ENCODE measurements at places on chromosomes 3 and 15.

- no peak for DNase-seq
Observed at GRCh38 chr3:57959423-57960173, 48.6 kb upstream of the FLNB start.

- DNase-seq = no peak
Observed at GRCh38 chr3:110430146-110430545, 641.5 kb upstream of the NECTIN3 start.

- DNase-seq = no peak
Observed at GRCh38 chr3:45306406-45307008, 80.4 kb upstream of the TMEM158 start.

DNA sequence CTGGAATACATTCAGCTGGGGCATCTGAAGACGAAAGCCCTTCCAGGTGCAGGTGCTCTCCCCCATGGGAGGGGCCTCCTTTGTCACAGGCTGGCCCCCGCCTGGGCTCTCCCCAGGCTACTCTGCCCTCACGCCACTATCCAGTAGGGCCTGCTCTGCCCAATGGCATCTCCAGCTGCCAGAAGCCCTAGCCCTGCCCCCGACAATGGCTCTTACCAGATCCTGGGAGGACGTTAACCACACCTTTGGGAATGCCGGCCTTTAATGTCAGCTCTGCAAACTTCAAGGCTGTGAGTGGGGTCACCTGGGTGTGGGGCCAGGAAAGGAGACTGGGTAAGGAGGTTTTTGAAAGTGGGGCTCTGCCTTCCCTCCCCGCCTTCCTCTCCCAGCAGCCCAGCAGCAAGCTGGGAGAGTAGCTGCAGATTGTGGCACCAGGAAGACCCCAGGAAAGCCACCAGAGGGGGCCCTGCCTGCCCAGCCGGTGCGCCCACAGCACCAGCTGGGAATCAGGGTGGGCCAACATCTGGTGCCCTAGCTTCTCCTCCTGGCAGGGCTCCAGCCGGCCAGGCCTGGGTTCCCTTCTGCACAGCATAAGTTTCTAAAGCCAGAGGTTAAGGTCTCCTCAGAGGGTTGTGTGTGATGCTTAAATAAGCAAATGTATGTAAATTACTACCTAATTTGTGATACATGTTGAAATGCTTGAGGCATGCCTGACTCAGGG is 40.4 kb upstream of the SLC41A3 start:
- DNase-seq = no peak

DNA sequence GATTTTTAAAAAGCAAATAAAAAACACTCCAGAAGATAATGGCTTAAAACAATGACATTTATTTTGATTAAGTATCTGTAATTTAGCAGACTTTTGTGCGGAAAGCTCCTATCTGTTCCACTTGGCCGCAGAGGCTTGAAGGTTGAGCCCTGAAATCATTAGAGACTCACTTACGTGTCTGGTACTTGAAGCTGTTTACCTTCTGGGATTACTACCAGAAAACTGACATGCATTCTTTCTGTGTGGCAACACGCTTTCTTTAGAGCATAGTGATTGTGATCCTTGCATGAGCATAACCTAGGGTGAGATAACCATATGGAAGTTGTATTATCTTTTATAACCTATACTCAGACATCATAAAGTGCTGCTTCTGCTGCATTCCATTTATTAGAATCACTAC is 298.5 kb downstream of the SI start:
- DNase-seq = no peak

- DNase-seq = no peak
Observed at GRCh38 chr15:96460106-96460505, 129.6 kb downstream of the NR2F2 start.

DNA sequence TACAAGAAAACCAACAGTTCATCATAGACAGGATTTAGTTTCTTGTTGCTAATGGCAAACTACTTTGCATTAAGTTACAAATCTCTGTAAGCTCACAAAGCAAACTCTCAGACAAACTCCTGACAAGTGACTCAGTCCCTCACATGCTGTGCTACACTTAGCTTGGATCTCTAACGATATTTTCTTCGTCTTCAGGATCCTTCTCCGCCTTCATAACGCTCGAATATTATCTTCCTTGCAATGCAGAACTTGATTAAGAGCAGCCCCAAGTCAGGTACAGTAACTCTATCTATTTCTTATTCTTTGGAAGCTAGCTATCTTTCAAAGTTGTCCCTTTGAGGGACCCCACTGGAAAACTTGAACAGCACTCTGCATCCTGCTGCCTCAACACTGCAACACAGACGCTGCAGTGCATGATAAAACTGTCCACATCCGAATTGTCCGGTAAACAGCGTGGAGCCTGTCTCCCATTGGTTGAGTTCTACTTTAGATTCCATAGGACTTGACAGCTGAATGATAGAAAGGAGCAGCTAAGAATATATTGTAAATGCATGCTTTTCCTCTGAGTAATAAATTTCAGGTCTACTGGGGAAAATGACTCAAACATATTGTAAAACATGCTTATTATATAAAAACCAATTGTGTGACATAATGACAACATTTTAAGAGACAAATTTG is 61.3 kb downstream of the UACA start:
- no peak for DNase-seq

GRCh38 chr3:49217688-49218470 is 46.5 kb downstream of the KLHDC8B start:
- no peak for DNase-seq

DNA sequence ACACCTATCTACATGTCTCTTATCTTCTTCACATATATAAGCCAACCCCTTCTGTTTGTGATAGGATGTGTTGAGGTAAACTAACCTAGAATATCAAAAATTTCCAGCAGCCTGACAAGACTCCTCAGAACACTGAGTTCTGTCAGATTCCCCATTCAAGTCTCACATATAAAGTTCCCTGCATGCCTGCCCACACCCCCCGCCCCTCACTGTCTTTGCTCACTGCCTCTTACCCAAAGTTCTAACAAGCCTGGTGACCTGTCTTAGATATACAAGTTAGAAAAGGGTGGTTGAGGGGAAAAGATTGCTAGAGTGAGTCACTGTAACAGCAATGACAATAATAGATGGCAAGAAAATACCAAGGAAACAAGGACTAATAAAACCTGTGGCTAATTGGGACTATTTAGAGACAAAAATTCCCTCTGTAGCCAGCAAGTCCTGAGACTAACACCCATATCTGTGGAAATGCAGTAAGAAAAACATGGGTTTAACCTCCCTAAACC is 40.1 kb downstream of the FBXO22 start:
- DNase-seq = no peak

DNA sequence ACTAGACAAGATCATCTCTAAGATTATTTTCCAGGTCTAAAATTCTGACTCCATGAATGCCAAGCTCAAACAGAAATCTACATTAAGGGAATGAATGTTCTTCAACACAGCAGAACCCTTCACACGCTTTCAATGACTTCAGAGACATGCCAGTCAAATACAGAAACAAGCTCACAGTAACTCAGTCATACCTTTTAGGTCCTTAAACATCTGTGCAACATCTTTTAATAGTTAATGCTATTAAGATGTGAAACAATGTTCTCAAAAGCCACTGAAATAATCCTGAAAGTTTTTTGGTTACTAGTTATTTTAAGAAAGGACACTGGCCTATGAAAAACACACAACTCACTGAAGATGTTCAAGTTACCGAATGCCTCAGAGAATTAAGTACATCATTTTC is 2.5 kb downstream of the DLG1 start:
- DNase-seq = no peak

- no peak for DNase-seq
Observed at GRCh38 chr15:76114561-76114960, 54.8 kb downstream of the TMEM266 start.

GRCh38 chr15:88764448-88764847 is 38.8 kb upstream of the ACAN start:
- no peak for DNase-seq

DNA sequence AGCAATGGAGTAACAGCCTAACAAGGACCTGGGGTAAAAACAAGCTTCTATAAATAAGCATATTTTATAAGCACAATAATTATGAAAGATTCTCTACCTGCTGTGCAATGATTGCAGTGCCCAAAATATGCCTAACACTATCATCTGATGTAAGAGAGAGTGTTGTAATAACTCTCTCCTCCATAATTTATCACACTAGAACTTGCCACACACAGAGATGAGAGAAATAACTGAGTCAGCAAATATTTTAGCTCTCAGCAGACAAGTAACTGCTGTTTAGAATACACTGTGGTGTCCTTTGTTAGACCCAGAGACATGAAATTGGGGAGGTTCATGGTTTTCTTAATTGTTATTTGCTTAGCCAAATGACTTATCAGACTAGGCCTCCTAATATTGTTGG is 105.3 kb upstream of the ACP3 start:
- DNase-seq = no peak

DNA sequence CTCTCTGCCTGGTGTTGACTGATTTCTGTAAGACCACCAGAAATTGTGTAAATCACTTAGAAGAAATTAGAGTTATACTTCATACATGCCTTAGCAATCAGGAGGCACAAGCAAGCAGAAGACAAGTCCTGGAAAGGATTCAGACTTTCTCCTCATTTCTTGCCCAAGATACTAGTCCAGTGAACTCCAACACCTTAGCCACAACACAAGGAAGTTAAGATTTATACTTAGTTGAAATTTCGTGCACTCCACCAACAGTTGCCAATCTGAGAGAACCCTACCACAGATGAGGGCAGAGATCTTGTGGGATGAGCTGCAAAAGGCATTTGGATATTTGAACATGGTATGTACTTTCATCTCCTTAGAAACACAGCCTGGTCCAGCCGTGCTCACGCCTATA is 2.3 kb downstream of the P3H2 start:
- no peak for DNase-seq

DNA sequence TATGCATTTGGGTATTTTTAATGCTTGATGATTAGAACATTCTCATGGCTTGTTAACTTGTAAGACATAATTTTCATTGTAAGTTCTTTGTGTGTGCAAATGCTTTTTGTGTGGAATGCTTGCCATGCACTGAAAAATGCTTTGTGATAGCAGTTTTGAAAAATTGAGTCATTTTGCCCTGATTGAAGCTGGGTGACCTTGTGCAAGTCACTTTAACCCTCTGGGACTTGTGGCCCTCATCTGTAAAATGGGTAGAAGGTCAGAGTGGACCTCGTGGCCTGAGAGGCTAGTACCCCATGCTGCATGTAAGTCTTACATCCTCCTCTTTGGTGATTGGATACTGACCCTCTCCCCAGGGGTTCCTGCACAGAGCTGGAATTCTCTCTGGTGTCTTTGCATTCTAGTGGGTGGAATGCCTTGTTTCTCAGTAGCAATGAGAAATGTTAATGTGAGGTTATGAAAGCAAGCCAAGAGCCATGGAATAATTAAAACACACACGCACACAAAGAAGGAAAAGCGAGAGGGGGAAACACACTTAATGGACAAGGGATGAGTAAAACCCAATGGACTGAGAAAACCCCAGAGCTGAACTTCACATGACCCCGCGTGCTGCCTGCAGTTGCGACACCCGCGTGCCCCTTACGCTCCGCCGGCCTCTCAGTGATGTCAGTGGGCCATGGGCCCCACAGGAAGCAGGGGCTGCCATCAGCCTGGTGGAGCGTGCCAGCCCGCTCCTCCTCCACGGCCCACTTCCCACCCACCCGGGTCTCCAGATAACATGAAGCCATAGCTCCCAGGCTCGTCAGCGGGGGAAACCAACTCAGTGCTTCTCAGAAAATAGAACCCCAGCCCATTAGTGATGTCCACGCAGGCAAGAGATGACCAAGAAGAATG is 44.0 kb downstream of the SMAD3 start:
- DNase-seq = no peak

GRCh38 chr3:70090322-70090913 is 90.9 kb downstream of the SAMMSON start:
- no peak for DNase-seq

DNA sequence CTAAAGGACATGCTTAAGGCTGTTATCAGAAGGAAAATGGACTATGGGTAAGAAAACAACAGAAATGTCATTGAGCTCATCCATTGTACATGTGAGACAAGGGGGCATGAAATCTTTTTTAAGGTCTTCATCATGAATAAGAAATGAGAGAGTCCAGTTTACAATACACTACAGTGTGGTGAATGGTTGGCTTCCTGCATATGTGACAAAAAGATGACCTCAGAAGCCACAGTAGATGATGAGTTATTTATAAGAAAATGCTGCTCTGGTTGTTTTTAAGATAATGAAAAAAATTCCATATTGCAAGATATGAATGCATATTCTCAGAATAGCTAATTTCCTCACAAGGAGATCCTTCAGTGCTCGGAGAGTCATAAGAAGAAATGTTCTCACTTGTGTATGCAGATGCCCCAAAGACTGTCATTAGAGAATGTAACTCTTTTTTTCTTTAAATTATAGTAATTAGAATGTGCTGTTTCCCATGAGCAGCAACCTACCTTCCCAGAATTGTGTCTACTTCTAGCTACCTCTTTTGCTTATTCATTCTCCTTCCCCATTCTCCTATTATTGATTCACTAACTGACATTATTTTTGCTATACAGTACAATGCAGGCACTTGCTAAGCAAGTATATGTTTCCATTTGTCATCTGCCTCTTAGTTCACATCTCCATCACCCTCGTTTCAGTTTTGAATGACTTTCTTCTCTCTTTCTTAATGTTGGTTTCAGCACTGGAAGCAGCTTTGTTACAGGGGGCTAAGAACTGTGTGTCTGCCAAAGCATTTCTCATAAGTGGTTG is 152.0 kb upstream of the PEX5L start:
- DNase-seq = no peak

DNA sequence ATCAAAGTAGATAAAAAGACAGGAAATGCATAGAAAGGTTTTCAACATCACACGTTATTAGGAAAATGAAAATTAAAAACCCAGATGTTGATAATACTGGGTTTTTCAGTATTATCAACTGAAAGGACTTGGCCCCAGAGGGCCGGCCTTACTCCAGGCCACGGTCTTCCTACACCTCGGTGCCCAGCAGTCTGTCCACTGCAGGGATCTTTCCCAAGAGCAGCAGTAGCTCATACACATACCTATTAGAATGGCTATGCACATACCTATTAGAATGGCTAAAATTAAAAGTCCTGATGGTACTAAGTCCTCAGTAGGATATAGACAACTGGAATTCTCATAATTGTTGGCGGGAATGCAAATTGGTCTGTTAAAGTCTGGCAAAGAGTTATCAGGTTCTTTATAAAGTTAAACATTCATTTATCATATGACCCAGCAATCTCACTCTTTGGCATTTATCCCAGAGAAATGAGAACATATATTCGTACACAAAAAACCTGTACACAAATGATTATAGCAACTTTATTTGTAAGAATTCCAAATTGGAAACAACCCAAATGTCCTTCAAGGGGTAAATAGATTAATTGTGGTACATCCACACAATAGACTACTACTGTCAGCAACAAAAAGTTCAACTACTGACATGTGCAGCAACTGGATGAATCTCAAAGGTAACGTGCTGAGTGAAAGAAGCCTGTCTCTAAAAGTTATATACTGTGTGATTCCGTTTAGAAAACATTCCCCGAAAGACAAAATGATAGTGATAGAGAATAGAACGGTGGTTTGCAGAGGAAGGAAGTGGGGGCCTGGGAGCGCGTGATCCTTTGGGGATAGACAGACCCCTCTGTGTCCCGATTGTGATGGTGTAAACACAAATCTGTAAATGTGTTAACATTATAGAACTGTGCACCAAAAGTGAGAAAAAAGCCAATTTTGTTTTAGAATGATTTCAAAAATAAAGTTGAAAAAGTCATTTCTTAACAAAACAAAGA is 62.3 kb downstream of the MCTP2 start:
- no peak for DNase-seq

GRCh38 chr3:105853801-105854432 is 14.9 kb downstream of the CBLB start:
- DNase-seq = no peak

- DNase-seq = no peak
Observed at GRCh38 chr3:64915778-64916177, 228.0 kb upstream of the ADAMTS9 start.

- no peak for DNase-seq
Observed at GRCh38 chr15:95499397-95499796, 831.1 kb upstream of the NR2F2 start.
